Activated CD4-positive, alpha-beta T cell treated with anti-CD3 and anti-CD28 coated beads, Interleukin-2, amount 10 ng/mL, durations not matched to agents 24 days and 14 days (primary cell): ENCODE measurements at places on chromosomes 6 and 20.
A peak's percentile ranks its signal among the peaks of the same experiment; 100 is the strongest.

- no peak for DNase-seq
Measured at GRCh38 chr6:142014515-142014914, 118.2 kb upstream of the GJE1 start.

- DNase-seq: no peak
Measured at GRCh38 chr20:1327827-1328679, 886 bp downstream of the SDCBP2 start.

GRCh38 chr20:23099791-23100719 is 13.9 kb upstream of the CD93 start:
- DNase-seq: no peak

GRCh38 chr6:151179321-151179720 is 60.4 kb upstream of the AKAP12 start:
- no peak for DNase-seq

DNA sequence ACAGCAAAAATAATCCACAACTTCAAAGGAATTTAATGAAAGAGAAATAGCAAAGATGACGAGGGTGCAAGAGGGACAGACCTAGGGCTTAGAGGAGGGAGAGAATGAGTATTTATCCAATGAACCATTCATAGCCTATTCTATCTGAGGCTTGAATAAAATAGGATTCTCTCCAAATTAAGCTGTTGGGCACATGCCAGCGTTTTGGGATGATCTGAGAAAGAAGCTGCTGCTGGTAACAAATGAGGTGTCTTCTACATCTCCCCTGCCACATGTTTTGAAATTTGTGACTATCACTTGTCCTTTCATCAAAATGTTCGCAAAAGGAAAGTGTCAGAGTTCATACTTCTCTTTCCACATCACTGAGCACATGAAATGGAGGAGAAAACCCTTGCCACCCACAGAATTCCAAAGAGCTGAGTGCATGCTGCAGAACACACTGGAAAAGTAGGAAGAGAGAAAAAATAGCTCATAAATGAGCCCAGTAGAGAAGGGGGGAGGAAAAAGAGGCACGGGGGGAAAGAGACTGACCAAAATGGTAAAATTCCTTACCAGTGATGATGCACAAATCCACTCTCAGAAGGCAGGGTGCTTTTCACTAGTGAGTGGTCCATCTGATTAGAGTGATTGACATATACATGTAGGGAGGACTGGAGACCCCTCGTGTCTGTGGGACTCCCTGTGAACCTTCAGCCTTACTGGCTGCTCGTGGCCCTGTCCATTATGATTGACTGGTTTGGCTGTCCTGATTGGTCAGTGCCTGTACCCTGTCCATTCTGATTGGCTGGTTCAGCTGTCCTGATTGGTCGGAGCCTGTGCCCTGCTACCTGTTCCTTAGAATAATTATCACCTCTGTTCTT is 180.5 kb downstream of the OGFRL1 start:
- no peak for DNase-seq

GRCh38 chr6:28953039-28953584 is 29.3 kb upstream of the TRIM27 start:
- peak; percentile 83 for DNase-seq

DNA sequence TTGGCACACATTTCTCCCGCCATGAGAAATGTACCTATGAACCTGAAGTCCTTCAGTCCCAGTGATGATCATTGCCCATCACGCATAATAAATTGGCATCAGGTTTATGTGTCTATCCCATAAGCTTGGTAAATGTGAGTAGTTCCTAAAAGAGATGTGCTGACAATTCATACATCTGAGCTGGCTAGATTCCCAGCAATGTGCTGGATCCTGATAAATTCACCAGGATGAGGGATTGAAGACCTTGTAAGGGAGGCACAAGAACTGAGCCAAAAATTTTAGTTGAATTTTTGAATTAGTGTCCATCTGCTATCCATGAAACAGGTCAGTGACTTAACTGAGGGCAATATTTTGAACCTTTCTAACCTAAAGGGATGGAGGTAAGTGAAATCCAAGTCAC is 267.9 kb upstream of the CITED2 start:
- DNase-seq: no peak

DNA sequence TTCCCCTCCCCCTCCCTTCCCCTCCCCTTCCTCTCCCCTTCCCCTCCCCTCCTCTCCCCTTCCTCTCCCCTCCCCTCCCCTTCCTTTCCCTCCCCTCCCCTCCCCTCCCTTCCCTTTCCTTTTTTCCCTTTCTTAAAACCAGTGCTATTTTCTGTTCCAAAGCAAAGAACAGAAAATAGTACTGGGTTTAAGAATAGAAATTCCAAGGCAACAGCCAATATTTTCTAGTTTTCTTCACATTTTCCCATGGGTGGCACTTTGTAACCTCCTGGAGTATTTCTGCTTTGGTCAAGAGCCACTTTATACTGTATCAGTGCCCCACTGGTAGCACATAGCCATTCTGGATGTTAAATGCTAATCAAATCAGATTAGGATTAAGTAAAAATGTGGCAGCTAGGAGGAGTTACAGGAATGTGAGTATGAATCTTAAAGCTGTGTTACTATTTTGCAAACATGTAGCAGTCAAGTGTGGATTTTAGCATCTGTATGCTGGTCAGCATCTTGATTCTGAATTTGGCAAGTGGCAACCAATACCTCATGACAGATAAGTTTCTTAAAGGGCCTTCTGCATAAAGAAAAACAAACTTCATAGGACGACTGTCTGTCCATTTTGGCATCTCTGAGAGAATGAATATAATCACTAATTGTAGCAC is 126.4 kb downstream of the CEP57L1 start:
- no peak for DNase-seq

GRCh38 chr6:71335544-71335943 is 46.9 kb downstream of the OGFRL1 start:
- DNase-seq: no peak
